ENCODE measurements at places on chromosomes 7 and 10. TPM values are rescaled to one million over a fixed set of nuclear protein-coding genes. Genes with fewer than 3 reads are reported as not detected.

Gene GRB10
- 93.3 TPM for total RNA-seq

Gene GNGT1
- total RNA-seq = 0.41 TPM

Gene GIMAP7
- 3.2 TPM for total RNA-seq

Gene ANK3
- total RNA-seq = 51.2 TPM

Gene TMEM178B
- 0.10 TPM for total RNA-seq

Gene CALCR
- not detected for total RNA-seq

Gene CALML3
- total RNA-seq = not detected

Gene ZNF365
- total RNA-seq = 0.23 TPM

Gene CTAGE8
- 0.97 TPM for total RNA-seq

Gene HMX2
- not detected for total RNA-seq

Gene RET
- 0.46 TPM for total RNA-seq

Gene SP4
- 10.1 TPM for total RNA-seq

Gene SPDYE5
- total RNA-seq = 0.20 TPM

Gene PHKG1
- 1.1 TPM for total RNA-seq

Gene CTTNBP2
- total RNA-seq = 10.0 TPM

Gene BAIAP2L1
- 7.9 TPM for total RNA-seq

Gene NAMPT
- 159 TPM for total RNA-seq

Gene ATG9B
- total RNA-seq = 0.97 TPM

Data from ovary (tissue), 10 donors.